ENCODE measurements at places on chromosomes 1 and 21.

- no peak for DNase-seq
Measured at GRCh38 chr1:160207771-160208556, 2.8 kb downstream of the PEA15 start.

DNA sequence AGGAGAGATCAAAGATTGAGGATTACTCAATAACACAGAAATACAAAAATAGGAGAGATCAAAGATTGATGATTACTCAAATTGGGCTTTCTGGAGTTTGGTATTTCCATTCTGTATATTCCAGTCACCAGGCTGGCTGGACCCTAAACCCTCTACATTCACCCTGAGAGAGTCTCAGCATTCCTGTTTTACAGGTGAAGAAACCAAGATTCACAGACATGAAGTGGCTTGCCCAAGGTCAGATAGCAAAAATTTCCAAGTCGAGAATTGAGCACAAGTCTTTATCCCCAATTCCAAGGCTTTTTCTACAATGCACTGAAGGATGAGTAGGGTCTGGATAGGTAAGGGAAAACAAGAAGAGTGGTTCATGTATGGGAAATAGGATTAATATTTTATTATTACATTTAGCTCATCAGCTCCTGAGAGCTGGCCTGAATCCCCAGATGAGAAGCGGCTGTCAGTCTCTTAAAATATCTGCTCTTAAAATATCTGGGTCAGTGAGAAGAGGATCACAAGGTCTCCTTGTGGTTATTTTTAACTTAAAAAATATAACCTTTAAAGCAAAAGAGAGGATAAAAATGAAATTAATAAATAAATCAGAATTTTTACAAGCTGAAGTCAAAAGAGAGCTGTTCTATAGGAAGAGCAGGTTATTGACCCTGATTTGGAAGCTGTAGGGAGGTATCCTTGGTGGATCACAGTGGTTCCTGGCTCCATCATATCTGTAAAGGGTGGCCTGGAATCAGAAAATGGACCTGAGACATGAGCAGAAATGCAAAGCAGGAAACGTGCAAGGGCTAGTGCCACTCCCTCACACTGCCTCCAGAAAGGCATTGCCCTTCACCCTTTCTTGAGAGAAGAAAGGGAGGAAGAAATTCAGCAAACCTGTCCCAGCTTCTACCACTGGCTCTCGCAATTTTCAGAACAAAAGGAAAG is 29.1 kb upstream of the SEC16B start:
- no peak for DNase-seq

- DNase-seq: no peak
Measured at GRCh38 chr1:246293366-246294121, 213.5 kb downstream of the SMYD3 start.

DNA sequence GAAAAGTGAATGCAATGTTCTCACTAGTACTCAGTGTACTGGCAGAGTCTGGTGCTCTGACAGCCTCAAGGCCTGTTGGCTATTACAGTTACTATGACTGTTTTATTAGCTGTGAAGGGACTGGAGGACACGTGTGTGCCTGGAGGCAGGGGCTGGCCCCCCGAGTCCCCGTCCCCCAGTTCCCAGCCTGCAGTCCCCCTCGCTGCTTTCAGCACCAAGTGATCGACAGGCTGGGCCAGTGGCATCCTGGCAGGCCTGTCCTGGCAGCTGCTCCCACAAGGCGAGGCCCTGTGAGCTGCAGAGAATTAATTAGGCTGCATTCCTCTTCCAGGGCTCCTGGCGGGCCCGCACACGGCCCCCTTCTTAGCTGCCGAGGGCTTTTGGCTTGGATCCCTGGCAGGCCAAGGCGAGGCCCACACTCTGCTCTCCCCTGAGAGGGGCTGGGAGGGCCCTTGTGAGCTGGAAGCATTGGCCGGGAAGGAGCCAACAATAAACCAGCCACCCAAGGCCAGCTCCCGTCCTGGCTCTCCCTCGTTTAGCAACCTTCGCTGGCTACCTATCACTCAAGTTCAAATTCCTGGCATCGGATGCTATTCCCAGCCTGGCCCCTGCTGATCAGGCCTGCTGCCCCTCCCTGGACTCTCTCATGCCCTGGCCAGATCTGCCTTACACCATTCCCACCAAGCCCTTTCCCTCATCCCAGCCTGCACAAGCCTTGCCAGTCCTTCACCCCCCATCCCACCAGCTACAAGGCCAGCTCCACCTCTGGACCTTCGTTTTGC is 9.8 kb downstream of the EDN2 start:
- no peak for DNase-seq

- DNase-seq: peak; percentile 88
Measured at GRCh38 chr1:2049718-2050431, at the start of gene PRKCZ. Gene PRKCZ (plus strand): TSS chr1:2050411. CDS start chr1:2050631, 220 bp downstream.

DNA sequence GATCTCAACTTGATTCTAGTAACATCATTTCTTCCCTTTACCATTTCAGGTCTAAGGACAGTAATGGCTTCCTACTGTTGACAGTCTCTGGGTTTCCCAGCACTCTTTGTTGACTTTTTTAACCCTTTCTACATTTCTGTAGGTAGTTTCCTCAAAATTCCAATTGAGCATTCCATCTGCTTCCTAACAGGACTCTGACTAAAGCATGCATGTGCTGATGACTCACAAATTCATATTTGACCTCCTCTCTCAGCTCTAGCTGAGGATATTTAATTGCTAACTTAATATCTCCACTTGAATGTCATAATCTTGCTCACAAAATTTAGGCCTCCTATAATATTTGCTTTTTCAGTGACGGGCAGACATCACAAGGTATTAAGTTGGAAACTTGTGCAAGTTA is 93.3 kb upstream of the ZNHIT6 start:
- DNase-seq: no peak

- DNase-seq: no peak
Measured at GRCh38 chr1:206012086-206012859, 9.1 kb upstream of the RAB7B start.

GRCh38 chr1:56375326-56375804 is 204.0 kb downstream of the PLPP3 start:
- DNase-seq: no peak

- no peak for DNase-seq
Measured at GRCh38 chr1:15993666-15994065, 10.4 kb upstream of the SRARP start.

- DNase-seq: peak; percentile 11
Measured at GRCh38 chr1:65393347-65393746, 27.1 kb upstream of the LEPR start.

- no peak for DNase-seq
Measured at GRCh38 chr1:203202431-203203245, 16.1 kb upstream of the CHI3L1 start.

DNA sequence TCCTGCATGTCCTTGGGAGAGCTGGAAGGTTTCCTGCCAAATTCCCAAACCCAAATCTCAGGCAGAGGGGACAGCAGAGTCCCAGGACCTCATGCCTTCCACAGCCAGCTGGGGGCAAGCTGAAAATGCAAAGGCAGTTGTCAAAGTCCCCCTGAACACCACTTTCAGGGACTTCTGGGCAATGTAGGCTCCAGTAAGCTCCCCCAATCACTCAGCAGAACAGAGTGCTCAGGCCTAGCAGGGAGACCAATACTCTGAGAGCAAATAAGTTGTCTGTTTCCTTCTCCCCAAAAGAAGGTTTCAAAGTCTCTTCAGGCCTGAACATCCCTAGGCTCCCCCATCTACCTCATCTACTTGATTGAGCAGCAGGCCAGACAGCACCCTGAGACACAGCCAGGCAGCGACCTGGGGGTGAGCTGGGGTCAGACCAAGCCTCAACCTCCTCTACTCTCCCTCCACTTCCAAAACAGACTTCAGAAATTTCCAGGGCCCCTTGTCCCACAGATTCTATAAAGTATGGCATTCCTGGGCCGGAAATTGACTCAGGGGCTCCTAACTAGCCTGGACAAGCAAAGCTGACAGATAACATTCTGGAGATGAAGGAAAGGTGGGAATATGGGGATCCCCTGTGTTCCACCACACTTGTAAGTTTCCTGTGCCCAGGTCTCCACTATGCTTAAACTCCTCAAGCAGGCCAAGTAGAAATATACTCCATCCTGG is 1.9 kb downstream of the SLC9A1 start:
- DNase-seq: no peak

GRCh38 chr1:73824065-73824464 is 373.9 kb downstream of the LRRIQ3 start:
- DNase-seq: no peak

GRCh38 chr21:32813265-32813903 is 41.8 kb upstream of the PAXBP1 start:
- DNase-seq: no peak

DNA sequence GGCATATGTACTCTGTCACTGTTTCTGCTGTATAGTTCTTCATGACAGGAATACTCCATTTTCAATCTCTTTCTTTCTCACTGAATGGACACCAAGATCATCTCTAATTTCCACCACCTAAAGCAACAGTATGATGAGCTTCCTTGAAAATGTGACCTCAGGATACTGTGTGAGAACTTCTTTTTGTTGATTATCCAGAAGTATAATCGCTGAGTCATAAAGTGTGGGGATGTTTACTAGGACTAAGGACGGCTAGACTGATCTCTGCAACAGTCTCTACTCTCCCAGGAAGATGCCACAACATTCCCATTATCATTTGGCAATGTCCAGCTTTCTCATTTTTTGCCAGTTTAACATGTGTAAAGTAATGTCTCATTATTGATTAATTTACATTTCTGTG is 70.3 kb downstream of the TNFSF18 start:
- DNase-seq: no peak

GRCh38 chr1:17200246-17200645 is 4.7 kb upstream of the PADI1 start:
- no peak for DNase-seq

DNA sequence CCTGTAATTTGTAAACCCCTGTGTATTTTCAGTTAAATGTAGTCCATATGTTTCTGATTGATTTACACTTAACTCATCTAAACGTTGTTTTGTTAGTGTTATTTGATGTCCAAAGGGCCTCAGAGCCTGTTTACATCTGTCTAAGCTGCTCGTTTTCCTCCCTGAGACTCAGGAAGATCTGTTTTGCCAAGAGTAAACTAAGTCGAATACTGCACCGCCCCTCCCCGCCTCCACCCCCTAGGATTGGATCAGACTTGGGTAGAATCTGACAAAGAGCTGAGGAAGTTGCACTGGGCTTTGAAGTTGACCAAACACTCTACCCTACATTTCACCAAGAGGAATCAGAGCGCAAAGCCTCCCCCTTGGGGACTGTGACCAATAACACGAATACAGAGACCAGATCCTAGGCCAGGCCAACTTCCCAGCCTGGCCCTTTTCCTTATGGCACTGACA is 206.9 kb upstream of the LMO4 start:
- DNase-seq: no peak

DNA sequence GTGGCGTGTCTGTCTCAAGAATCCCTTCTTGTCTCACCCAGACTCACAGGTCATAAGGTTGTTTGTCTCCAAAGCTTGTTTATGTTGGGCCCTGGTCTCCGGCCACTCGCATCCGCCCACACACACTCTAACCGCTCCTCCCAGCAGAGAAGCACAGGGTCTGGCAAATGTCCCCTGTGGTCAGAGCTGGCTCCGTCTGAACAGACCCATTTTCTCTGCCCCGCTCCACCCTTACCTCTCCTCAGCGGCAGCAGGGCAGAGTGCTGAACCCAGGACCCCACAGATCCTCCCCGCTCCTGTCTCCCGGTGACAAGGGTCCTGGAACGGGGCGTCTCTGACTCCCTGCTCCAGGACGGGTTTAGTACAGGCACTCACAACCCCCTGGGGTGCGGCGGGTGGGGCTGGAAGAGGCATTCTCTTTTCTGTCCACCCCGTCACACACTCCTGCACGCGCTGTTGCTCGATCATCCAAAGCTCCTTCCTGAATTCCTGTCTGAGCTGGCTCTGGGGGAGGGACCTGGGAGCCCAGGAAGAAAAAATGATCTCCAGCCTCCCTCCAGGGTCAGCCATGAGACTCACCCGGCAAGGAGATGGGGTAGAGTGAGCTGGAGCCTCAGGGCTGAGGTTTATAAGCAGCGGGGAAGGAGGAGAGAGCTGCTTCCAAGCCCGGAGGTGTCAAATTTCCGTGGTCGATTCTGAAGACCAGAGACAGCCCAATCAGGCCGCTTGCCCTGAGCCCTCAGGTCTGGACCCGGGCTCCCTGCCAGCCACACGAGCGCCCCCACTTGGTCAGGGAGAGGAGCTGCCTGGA is at the start of gene S100A13:
Gene S100A13, minus strand, starts transcription at position 602 of the 811 bp plus-strand sequence. CDS start 1,033 bp downstream, outside the sequence.
- DNase-seq: peak; percentile 98

- DNase-seq: no peak
Measured at GRCh38 chr1:220249522-220249921, 22.7 kb downstream of the RAB3GAP2 start.

DNA sequence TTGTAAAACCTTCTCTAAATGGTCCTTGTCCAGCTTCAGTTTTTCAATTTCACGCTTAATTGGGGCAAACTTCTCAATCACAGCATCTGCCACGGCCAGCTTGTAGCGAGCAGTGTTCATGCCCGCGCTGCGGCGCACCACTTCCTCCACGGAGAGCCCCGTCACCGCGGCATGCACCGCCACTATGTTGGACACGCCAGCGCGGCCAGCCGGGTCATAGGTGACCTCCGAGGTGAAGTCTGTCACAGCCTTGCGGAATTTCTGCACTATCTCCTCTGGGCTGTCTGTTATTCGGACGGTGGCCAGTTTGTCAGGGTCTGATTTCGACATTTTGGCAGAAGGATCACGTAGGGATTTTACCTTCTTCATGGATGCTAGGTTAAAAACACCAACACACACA is 44.8 kb upstream of the TBX15 start:
- no peak for DNase-seq

DNA sequence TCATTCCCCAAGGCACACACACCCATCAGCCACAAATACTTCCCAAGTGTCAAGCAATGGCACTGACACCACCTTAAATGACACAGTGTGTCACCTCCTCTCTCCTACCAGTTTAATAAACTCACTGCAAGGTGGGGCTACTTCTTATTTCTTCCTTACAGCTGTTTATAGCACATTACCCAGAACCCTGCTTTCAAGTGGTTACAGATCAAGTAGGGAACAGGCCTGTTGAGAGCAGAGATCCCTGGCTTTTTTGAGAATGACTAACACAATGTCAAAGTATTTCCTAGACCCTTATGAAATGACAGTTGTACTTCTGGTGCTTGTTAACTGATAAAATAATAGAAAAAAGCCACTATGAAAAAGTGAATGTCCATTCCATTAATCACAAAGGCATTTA is 19.8 kb downstream of the ZBTB17 start:
- DNase-seq: no peak

- DNase-seq: no peak
Measured at GRCh38 chr1:70892930-70893329, 154.7 kb downstream of the PTGER3 start.

GRCh38 chr1:28577738-28578536 is 14.1 kb upstream of the RAB42 start:
- no peak for DNase-seq

DNA sequence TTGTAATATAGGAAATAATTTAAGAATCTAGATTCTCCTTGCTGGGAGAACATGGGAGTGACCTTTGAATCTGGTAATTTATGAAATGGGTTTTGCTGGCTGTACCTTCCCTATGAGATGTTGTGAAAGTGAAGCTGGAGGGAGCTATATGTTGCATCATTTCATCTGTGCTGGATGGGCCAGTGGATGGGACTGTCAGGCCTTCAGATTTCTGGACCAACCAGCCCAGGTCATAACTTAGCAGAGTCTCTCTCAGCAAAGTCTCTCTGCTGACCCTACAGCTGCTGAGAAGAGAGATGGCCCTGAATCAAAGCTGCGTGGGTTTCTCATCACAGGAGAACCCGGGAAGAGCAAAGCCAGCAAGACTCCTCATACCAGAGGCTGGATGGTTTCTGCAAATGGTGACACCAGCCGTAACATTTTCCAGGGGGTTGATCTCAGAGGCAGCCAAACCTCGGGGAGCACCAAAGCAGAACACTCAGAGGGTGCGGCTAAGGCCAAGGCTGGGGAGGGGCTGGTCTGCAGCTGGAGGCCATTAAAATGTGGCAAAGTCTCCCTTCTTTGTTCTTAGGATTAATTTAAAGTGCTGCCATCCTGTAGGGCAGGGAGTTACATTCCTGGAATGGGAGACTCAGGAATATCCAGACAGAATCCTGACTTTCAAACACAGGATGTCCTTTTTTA is 18.2 kb upstream of the PTGFRN start:
- no peak for DNase-seq

Data from ACHN (cell line).